ENCODE measurements at places on chromosomes 5 and 9.

- DNase-seq = no peak
Measured at GRCh38 chr5:104754311-104754995, 1191.9 kb upstream of the NUDT12 start.

- no peak for DNase-seq
Measured at GRCh38 chr5:366541-367357, 45.2 kb downstream of the AHRR start.

DNA sequence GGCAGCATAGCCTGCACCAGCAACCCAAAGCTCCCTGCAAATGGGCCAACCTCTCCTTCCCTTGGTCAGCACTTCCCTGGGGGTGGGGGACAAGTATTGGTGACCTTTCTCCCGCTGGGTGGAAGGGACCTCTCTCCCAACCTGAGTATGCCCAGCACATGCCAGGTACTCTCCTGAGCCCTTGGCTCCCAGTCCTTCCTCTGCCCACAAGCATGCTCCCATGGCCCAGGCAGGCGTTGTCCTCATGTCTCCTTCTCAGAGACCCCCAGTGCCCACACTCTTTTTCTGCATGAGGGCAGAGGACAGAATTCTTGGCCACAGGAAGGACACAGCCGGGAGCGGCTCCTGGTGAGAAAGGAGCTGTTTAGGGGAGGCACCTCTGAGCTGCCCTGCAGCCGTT lies 60.3 kb downstream of the PHF2 start:
- no peak for DNase-seq

- DNase-seq = no peak
Measured at GRCh38 chr5:125346316-125346715, 599.9 kb upstream of the ZNF608 start.

DNA sequence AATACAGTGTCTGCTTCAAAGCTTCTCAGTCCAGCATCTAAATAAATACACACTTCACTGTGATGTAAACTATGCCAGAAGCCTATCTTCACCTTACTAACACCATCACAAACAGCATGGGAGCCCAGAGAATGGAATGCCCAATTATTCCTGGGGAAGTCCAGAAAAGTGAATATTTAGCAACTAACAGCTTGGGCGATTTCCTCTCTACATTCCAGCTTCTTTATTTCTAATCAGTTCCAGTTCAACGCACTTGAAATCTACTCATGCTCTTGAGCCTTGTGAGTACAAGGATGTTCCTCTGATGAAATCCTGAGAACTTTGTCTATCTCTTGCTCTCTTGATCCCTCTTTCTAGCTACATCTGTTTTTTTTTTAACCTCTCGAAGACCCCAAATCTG lies 100.4 kb upstream of the C9orf72 start:
- no peak for DNase-seq

- DNase-seq = no peak
Measured at GRCh38 chr5:62341783-62342475, 35.9 kb downstream of the KIF2A start.

GRCh38 chr5:176680226-176680563 lies 32.9 kb downstream of the TSPAN17 start:
- DNase-seq = no peak

DNA sequence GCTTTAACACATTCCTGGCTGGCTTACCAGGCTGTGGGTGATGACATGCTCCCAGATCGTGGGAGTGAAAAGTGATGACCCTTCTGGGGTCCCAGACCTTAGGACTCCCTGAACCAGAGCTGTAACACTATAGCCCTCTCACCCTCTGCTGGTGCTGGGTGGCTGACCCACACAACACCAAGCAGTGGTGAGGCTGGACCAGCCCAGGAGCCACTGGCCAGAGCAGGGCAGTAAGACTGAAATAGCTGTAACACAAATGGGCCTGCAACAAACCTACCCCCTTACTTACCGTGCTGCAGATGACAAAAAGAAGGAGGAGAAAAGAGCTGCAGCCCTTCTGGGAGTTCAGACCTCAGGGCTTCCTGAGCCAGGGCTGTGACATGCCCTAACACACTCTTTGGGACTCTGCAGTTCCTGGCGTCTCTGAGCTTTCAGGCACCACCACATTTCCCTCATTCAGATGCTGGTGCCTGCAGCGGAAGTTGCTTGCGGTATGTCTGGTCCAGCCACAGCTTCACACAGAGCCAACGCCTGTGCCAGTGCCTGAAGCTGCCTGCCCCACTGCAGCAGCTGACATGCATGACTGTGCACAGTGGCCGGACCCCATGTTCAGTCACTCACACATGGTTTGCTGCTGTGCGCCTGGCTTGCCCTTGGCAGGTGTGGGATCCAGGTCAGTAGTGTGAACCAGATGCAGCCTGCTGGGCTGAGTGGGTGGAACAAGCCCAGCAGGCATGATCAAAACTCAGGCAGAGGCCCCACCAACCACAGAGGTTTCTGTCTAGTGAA lies 1247.4 kb downstream of the EFNA5 start:
- DNase-seq = no peak

- DNase-seq = no peak
Measured at GRCh38 chr9:87180841-87181240, 233.5 kb upstream of the GAS1 start.

- DNase-seq = no peak
Measured at GRCh38 chr5:72141440-72142355, 34.4 kb downstream of the MAP1B start.

- no peak for DNase-seq
Measured at GRCh38 chr9:22457448-22457847, 10.8 kb downstream of the DMRTA1 start.

DNA sequence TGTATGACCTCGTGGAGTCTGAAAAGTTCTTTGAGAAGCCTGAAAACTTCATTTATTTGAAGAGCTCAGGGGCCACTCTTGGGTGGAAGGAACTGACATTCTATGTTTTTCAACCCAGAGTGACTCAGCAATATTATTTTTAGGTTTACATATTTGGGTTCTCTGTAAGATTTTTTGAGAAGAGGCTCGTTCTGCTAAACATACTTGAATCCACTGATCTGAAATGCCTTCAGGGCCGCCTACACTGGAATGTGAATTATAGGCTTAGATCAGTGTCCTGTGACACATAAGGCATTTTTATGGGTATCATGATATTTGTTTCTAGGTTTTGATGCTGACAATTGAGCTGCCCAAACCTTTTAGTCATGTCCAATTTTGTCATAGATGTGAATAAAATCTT lies 86.2 kb downstream of the PSAT1 start:
- no peak for DNase-seq

- DNase-seq = no peak
Measured at GRCh38 chr5:112210430-112211005, 208.6 kb downstream of the EPB41L4A start.

- no peak for DNase-seq
Measured at GRCh38 chr5:76224898-76225297, 141.7 kb downstream of the SV2C start.

DNA sequence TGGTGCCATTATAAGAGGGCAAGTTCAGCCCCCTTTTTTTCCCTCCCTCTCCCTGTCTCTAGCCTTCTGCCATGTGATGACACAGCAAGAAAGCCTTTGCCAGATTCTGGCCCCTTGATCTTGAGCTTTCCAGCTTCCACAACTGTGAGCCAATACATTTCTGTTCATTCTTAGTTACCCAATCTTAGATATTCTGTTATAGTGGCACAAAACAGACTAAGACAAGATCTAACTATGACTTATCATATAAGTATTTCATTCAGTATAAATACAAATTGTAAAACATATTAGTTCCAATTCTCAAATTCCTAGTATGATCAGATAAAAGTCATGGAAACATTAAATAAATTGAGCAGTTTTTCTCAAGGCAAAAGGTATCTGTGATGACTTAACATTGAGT lies 276.3 kb downstream of the COX7C start:
- no peak for DNase-seq

DNA sequence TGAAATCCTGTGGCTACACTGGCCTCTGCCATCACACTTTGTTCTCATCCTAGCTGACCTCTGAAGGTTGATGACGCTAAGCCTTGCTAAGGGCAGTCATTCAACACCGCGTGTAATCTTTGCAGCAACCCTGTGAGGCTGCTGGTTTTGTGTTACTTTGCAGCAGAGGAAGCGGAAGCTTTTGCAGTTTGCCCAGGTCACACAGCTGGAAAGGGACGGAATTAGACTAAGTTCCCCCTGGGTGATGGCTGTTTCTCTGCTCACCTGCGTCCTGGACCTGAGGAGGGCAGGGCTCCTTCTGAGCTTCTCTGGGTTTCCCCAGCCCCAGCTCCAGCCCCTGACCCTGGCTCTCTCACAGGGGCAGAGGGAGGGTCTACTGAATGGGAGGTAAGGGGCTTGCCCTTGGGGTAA lies 7.3 kb upstream of the SLC25A51 start:
- no peak for DNase-seq

GRCh38 chr9:35422346-35422745 lies 67.6 kb upstream of the RUSC2 start:
- no peak for DNase-seq

DNA sequence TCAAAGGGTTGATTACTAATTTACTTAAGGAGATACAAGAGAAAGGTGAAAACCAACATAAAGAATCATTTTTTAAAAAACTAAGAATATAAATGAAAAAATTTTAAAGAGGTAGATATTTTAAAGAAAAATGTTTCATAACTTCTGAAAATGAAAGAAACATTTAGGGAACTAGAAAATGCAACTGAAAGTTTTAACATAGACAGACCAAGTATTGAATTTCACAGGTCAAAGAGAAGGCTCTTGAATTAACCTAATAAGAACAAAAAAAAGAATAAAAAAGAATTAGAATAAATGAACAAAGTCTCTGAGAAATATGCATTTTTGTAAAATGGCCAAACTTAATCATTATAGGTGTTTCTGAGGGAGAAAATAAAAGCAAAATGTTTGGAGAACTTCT lies 16.1 kb upstream of the FAM174A start:
- DNase-seq = no peak

GRCh38 chr9:123392802-123393201 lies 36.8 kb downstream of the CRB2 start:
- DNase-seq = no peak

- DNase-seq = no peak
Measured at GRCh38 chr9:105639936-105640335, 22.3 kb upstream of the TAL2 start.

DNA sequence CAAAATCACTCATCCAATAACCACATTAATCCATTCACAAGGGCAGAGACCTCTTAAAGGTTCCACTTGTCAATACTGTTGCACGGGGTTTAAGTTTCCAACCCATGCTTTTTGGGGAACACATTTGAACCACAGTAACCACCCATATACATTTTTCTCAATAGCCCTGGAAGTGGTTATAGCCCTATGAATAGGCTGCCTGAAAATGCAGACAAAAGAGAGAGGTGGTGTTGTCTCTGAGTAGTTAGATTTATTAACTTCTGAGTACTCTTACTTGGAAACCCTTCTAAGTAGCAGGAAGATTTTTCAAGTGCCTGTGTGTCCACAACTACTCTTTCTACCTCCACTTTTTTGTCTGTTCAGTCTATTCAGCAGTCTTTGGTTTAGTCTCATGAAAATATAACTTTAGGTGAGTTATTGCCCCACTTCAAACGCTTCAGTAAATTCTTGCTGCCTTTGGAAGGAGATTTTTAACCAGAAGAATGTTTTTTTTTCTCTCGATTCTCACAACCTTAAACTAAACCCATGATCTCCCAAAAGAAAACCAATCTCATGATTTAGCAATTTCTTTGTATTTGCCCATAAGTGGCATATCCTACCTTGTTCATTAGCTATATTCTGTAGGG lies 42.6 kb downstream of the ARHGEF28 start:
- DNase-seq = no peak

DNA sequence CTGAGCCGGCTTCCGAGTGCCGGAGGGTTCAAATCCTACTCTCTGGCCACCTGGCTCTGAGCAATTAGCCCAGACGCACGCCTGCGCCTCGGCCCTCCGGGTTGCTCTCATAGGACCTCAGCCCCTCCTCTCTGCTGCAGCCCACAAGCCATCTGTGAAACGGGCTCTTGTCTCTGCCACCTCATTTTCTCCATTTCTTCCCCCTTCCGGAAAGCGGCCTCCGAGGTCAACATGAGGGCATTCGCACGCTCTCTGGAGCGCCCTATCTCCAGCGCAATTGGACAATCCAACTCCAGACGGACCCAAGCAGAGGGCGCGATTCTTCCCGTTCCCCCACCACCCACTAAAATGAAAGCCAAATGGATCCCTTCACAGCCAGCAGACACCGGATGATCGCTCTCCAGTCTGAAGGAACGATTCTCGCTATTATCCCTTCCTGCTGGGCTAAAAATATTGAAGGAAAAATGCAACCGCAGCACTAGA lies 41.5 kb downstream of the VAV2 start:
- DNase-seq = no peak

DNA sequence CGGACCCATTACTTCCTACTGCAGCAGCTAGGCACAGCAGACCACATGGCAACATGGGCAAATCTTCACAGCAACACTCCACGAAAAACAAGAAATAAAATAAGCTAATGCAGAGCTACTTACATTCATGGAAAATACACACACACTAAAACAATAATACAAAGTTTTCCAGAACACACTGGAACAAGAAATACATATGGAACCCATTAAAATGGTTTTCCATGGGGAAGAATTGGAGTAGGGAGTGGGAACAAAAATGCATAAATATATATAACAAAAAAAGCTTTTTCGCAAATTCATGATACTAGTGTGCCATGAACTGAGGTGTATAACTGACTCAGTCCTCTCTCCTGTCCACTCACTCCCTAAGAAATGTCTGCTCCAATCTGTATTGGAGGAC lies 8.3 kb downstream of the ADAMTS12 start:
- no peak for DNase-seq

DNA sequence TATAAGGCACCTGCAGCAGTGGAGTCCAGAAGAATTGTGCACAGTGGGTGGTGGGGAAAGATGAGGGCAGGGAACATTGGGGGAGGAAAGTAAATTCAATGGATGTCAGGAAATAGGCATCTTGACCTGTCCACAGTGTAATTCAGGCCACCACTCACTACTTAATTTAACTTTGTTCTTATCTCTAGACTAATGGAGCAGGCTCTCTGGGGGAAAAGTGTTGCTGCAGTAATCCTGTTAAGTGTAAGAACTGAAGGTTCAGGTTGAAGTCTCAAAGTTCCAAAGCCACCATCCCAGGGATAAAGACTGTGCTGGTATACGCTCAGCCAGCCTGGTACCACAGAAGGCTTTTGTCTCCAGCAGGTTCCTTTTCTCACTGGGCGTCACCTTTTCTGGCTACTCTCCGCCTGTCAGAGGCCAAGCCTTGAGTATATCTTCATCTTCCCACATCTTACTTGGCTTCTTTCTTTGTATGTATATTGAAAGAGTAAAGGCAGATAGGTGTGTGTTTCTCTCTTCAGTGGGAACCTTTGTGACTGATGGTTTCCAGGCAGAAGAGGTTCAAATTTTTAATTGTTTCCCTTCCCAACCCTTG lies 150.9 kb upstream of the DMRT1 start:
- no peak for DNase-seq

GRCh38 chr5:155260798-155261197 lies 247.2 kb downstream of the KIF4B start:
- no peak for DNase-seq

GRCh38 chr5:56211298-56211865 lies 21.7 kb downstream of the ANKRD55 start:
- DNase-seq = no peak

All from stimulated activated CD4-positive, alpha-beta T cell treated with anti-CD3 and anti-CD28 coated beads, Interleukin-15, amount 100 ng/mL, for 1 hour (primary cell).